Right forelimb (tissue), 1 donor: ENCODE measurements at places on chromosomes 2 and 18.

- DNase-seq, result no peak
These were observed 44.7 kb downstream of the ASXL2 start for GRCh38 chr2:25833566-25833965.

DNA sequence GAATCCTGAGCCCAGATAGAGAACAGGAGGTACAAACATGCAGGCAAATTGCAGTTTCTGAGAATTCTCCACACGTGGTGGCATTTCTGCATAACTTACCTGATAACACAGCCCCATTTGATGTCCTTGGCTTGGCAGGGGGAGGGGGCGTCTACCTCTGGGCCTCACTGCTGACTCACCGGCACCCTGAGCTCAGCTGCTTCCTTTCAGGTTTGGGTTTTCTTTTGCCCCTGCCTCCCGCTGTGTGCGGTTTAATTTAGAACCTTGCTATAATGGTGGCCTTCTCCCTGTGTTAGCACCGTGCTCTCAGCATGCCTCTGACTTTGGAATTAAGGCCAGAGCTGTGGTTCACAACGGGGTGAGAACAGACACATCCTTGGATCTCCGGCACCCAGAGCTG is 4.4 kb downstream of the CTIF start:
- no peak for DNase-seq

- no peak for DNase-seq
These were observed 59.6 kb upstream of the TMEM163 start for GRCh38 chr2:134778372-134778771.

DNA sequence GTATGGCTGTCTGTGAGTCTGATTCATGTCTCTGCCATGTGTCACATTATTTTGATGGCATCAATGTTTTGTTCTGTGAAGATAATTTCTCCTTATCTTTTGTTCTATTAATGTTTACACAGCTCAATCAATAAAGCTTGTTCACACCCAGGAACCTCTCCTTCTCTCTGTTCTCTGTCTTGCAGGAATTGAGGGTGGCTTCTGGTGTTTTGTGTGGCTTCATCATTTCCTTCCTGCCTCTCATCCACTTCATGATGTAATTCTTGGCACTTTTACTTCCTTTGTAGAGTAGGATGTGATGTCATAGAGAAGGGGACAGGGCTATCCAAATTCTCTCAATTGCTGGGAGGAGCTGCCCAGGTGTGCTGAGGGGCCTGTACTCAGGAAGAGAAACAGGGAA is 27.2 kb downstream of the ASXL3 start:
- DNase-seq, result no peak

GRCh38 chr18:63318889-63319382 is 633 bp downstream of the BCL2 start:
- no peak for DNase-seq

DNA sequence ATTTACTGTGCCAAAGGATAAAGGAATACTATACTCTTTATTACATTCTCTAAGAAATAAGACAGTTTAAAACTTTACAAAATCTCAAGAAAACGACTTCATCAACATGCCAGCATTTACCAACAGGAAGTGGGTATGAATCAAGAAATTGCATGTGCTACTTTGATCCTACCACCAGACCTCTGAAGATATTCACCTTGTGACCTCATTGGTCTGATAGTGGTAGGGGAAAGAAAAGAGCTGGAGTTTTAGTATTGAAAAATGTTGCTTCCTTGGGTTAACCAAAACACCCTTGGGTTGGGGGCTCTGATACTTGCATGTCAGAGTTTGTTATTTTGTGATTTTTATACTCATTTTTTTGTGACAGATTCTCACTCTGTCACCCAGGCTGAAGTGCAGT is 84.1 kb upstream of the LPIN2 start:
- DNase-seq, result no peak
